ENCODE measurements at places on chromosomes 13 and 19.

DNA sequence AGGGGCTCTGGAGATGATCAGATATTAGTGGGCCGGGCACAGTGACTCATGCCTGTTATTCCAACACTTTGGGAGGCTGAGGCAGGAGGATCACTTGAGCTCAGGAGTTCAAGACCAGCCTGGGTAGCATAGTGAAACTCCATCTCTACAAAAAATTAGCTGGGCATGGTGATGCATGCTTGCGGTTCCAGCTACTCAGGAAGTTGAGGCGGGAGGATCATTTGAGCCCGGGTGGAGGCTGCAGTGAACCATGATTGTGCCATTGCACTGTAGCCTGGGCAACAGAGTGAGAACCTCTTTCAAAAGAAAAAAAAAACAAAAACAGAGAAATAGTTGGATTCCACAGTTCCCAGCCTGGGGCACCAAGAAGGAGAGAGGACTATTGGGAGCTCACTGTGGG, 17.9 kb upstream of the SHFL start:
- DNase-seq, result no peak

DNA sequence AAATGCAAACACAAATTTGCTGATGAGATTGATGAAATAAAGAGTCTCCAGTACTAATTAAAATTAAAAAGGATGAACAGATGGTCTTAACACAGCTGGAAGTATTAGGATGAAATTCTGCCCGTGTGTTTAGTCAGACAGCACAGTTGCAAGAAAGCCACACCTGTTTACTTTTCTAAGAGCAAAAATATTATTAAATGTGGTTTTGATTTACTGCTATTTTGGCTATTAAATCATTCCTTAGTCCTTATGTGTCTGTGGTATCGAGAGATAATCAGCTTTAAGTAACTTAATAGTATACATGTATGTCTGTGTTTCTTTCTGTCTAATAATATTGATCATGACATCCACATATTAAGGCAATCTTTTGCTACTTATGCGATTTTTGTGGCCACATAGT, 494.9 kb downstream of the GPC6 start:
- no peak for DNase-seq

DNA sequence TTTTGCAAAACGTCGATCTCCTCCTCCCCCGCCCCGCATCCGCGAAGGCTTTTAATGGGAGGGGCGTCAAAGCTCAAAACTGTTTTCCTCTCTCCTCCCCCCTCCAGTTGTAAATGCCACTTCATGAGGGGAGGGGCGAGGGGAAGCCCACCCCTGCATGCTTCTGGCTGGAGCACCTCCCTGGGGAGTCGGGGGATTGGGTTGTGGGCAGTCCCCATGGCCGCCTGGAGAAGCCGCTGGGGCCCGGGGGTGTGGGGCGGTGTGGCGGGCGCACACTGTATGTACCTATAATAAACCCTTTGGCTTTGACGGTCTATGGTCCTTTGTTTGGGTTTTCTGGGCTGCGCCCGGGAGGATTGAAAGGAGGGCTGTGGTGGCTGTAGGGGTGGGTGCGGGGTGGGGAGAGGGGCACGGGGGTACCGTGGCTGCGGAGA, 505 bp upstream of the SHKBP1 start:
- DNase-seq, result no peak

DNA sequence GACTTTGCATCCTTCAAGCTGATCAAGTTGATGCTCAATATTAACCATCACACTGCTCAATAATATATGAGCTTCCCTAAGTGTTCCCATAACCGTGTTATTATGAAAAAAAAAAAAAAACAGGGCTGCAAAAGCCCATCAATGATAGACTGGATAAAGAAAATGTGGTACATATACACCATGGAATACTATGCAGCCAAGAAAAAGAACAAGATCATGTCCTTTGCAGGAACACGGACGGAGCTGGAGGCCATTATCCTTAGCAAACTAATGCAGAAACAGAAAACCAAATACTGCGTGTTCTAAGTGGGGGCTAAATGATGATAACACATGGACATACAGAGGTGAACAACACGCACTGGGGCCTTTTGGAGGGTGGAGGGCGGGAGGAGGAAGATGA, 58.3 kb downstream of the CACNA1A start:
- no peak for DNase-seq

DNA sequence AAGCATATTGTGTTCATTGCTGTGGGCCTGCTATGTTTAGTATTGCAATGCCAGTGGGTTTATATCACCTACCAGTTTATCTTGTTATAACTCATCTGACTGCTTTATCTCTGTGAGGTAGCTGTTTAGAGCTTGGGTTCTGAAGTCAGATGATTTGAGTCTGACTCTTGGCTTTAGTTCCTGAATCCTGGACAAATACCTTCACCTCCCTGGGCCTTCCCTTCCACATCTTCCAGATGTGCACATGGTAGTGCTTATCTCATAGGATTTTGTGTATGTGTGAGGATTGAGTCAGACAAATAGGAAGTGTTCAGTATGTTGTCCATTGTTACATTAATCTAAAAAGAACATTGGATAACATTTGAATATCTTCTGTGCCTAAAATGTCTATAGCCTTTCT, 63.5 kb upstream of the ANKRD10 start:
- DNase-seq, result no peak

GRCh38 chr19:40450664-40451063, 6.5 kb upstream of the SERTAD3 start:
- no peak for DNase-seq

- DNase-seq, result no peak
Measured at GRCh38 chr19:10864538-10864899, 6.8 kb upstream of the CARM1 start.

GRCh38 chr19:14019100-14019499, 8.8 kb upstream of the RLN3 start:
- DNase-seq, result no peak

GRCh38 chr13:51814825-51815650, 11.1 kb upstream of the DHRS12 start:
- no peak for DNase-seq

DNA sequence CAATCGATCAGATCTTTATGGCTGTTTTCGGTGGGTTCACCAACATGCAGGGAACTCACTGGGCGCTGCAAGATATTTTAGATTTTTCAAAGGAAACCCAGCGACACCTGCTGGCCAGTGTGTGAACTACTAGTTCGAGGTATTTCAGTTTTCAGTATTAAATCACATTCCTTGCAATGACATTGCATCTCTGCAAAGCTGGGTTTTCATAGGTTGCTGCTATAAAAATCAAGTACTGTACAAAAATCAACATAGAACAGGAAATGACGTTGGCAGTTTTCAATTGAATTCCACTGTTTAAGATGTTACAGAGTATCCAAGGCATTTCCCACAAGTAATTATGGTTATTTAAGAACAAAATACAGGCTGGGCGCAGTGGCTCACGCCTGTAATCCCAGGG, 17.6 kb downstream of the LIG1 start:
- no peak for DNase-seq

- no peak for DNase-seq
Measured at GRCh38 chr19:45263013-45263412, 11.9 kb downstream of the MARK4 start.

DNA sequence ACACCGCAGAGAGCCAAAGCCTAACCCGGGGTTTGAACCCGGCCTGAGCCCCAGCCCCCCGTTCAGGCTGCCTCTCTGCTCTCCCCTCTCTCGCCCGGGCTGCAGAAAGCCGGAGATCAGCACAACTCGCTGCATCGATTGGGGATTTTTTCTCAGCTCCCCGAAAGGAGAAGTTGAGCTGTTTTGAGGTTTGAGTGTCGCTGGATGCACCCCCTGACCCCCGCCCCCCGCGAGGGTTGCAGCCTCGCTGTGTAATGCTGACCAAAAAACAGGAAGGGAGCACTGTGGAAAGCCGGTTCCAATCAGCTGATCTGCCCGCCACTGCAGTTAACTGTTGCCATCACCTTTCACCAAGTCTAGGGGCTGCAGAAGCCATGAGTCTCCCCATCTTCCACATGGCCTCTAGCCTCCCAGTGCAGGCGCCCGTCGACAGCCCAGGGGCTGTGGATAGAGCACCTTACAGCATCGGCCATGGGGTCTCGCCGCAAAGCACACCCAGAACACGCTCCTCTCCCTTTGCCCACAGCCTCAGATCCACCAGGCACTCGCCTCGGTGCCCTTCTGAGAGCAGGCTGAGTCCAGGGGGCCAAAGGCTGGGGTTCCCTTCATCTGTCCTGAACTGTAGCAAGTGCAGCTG, 34.5 kb downstream of the MYO9B start:
- no peak for DNase-seq

DNA sequence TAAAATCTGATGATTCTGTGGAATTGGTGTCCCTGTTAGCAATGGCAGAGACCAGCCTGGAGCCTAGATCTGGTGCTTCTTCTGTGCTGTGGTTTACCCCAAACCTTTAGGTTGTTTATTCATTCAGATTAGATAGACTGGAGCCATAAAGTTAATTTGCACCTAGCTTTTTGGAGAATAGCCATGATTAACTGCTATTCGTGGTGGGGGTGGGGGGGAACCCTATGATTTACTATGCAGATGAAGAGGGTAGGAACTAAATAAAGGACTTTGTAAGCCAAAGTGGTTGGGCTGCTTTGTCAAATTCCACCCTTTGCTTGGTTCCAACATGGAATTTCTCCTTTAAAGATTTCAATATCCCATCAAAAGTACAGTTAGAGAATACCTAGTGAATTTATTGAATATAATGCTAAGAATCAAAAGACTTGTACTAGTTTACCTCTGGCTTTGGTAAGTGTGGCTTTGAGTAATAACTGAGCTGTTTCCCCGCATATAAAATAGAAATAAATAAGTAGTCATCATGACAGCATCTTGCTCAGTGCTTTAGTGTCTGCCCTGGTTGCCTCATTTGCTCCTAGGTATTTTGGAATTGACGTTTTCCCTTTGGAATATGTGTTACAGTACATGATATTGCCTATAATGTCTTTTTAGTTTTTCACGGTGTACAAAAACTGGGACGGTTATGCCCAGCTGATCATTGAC, 27.6 kb downstream of the SKA3 start:
- no peak for DNase-seq

DNA sequence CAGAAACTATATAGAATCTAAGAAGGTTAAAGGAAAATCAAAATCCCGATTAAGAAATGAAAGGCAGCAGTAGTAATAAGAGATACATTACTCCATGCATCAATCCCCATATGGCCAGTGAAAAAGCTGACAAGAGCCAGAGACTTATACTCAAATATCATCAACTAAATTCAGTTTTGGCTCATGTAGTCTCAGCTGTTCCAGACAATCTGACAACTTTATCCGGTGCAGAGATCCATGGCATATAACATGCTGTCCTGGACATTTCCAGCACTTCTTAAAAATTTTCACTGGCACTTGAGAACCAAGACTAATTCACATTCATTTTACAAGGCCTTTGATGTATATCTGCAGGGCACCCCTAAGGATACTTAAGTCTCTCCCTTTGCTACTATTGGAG, 255.7 kb upstream of the KLHL1 start:
- no peak for DNase-seq

DNA sequence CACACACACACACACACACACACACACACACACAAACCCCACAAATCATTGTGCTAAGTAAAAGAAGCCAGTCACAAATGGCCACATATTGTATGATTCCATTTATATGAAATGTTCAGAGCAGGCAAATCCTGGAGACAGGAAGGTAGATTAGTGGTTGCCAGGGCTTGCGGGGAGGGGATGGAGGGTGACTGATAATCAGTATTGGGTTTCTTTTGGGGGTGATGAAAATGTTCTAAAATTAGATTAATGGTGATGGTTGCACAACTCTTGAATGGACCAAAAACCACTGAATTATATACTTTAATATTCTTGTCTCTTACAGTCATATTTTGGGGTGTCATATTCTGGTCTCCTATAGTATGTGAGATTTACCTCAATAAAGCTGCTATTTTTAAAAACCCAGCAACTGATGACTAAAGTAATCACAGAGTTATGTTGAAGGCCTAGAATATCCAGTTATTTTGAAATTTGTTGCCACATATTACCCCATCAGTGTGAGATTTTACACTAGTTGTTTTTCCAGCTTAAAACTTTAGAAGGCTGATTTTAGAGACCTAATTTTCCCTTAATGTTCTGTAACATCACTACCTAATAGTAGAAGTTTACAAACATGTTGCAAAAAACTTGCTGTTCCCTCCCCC, 20.3 kb downstream of the FLT1 start:
- no peak for DNase-seq

- no peak for DNase-seq
Measured at GRCh38 chr19:6837525-6837924, 49.9 kb upstream of the ADGRE1 start.

DNA sequence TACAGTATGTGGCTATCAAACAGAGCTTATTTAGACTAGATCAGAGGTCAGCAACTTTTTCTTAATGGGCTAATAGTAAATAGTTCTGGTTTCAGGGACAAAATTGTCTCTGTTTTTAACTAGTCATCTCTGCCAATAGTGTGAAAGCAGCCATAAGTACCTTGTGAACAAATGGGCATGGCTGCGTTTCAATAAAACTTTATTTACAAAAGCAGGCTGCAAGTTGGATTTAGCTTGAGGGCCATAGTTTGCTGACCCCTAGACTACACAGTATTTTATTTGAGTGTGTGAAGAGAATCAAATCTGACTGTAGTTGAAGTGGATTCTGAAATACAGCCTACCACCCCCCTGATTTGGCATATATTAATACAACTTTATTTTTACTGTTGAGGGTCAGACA, 75.6 kb downstream of the SCEL start:
- DNase-seq, result no peak

- DNase-seq, result peak; percentile 85
Measured at GRCh38 chr13:24671386-24672113, 8.7 kb upstream of the ATP12A start.

DNA sequence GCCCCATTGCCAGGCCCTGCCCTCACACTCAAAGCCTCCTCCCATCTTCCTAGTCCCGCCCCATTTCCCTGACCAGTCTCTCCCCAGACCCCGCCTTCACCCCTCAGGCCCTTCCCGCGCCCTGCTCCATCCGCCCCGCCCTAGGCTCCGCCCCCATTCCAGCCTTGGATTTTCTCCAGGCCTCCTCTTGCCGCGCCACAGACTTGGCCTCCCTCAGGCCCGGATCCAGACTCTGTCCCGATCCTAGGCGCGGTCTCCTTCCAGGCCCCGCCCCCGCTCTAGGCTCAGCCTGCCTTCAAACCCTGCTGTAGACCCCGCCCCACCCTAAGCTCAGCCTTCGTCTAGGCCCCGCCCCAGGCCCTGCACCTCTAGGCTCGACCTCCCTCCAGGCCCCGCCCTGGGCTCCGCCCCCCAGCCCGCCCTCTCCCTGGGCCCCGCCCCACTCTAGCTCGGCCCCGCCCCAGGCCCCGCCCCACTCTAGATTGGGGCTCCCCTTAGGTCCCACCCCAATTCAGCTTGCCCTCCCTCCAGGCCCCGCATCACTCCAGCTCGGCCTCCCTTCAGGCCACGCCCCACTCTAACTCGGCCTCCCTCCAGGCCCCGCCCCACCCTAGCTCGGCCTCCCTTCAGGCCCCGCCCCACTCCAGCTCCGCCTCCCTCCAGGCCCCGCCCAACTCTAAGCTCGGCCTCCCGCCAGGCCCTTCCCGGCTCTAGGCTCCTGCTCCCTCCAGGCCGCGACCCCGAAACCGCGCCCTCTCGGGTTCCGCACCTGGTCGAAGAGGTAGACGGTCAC, 18.5 kb downstream of the LMTK3 start:
- DNase-seq, result peak; percentile 83

All from BJ (cell line).